Renal cortex interstitium (tissue), 15 donors: ENCODE measurements at places on chromosomes 11 and 22. TPM values are rescaled to one million over a fixed set of nuclear protein-coding genes. Genes with fewer than 3 reads are reported as not detected.

SYT9 gene
- 4.8 TPM for polyA plus RNA-seq

DDTL gene
- polyA plus RNA-seq: 9.7 TPM

ARCN1 gene
- 186 TPM for polyA plus RNA-seq

F2 gene
- 0.27 TPM for polyA plus RNA-seq

OR2AG1 gene
- not detected for polyA plus RNA-seq

RBM14 gene
- 79.2 TPM for polyA plus RNA-seq

FXYD6 gene
- polyA plus RNA-seq: 122 TPM

TREH gene
- polyA plus RNA-seq: 2.9 TPM
